Activated CD4-positive, alpha-beta memory T cell treated with anti-CD3 and anti-CD28 coated beads, Interleukin-2, amount 10 ng/mL, durations not matched to agents 7 days and 5 days (primary cell): ENCODE measurements at places on chromosomes 7 and 10. TPM values are rescaled to one million over a fixed set of nuclear protein-coding genes. Genes with fewer than 3 reads are reported as not detected.

Gene TSPAN12
- not detected for total RNA-seq

Gene AGMO
- total RNA-seq: not detected

Gene LDB3
- total RNA-seq: 0.05 TPM

Gene GSTO2
- total RNA-seq: 1.8 TPM

DNA sequence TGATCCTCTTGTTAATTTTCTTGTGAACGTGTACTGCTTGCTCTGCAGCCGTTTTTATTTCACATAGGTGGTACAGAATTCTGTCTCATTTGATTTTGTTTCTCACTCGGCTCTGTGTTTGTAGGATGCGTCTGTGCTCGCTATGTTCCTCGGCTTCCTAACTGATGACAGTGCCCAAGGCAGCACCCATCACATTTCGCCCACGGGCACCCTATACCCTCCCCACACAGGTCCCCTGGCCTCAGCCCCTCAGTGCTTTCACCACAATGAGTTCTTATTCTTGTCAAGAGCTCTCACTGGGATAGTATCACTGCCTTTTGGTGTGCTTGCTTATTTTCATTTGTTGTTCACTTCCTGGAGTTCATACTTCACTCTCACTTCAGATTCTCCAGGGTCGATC is 28.1 kb downstream of the UCMA start:
- H3K27me3 ChIP-seq: no peaks in the 10 kb centered on the region
- H3K27ac ChIP-seq: no peak overlapping the region
- no peak overlapping the region for H3K4me3 ChIP-seq
- H3K36me3 ChIP-seq: peaks cover 58% of the 10 kb centered on the region
- H3K4me1 ChIP-seq: no peaks in the 10 kb centered on the region

DNA sequence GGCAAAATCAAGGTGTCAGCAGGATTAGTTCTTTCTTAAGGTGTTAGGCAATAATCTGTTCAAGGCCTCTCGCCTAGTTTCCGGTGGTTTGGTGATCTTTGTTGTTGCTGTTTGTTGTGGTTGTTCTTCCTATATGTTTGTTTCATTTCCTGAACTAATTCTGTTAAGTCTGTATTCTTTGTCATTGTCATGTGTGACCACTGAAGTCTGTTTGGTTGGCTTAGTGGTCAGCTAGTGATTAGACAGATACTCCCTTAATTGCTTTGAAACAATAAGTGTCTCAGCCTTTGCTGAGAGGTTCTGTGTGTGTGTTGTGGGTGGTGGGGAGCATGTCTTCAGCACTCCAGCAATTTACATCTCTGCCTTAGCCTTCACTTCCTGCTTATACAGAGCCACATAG is 46.0 kb downstream of the ABCC2 start:
- no peaks in the 10 kb centered on the region for H3K27me3 ChIP-seq
- H3K4me3 ChIP-seq: no peak overlapping the region
- peak; percentile 49 for DNase-seq
- H3K4me1 ChIP-seq: peaks cover 28% of the 10 kb centered on the region

GRCh38 chr10:74786126-74786525 is 40.3 kb upstream of the KAT6B start:
- DNase-seq: no peak
- H3K27me3 ChIP-seq: peaks cover 2% of the 10 kb centered on the region
- no peaks in the 10 kb centered on the region for H3K36me3 ChIP-seq
- H3K4me3 ChIP-seq: no peak overlapping the region
- H3K4me1 ChIP-seq: no peaks in the 10 kb centered on the region

DNA sequence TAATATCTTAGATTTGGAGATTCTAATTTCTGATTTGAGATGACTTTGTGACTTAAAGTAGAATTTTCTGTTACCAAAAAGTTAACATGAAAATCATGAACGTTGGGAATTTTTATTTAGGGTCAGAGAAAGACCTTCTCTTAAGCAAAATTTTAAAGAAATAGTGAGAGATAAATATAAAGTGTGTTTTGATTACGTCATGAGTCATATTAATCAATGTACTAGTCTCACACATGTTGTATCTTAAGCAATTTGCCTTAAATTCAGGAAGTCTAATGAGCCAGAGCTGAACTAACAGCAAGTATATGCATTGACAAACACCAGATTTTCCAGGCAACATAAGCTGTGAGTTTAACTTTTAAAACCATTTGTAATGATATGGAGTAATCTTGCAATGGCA is 765.5 kb upstream of the SORCS1 start:
- no peaks in the 10 kb centered on the region for H3K36me3 ChIP-seq
- DNase-seq: no peak
- no peak overlapping the region for H3K27ac ChIP-seq
- no peaks in the 10 kb centered on the region for H3K27me3 ChIP-seq

DNA sequence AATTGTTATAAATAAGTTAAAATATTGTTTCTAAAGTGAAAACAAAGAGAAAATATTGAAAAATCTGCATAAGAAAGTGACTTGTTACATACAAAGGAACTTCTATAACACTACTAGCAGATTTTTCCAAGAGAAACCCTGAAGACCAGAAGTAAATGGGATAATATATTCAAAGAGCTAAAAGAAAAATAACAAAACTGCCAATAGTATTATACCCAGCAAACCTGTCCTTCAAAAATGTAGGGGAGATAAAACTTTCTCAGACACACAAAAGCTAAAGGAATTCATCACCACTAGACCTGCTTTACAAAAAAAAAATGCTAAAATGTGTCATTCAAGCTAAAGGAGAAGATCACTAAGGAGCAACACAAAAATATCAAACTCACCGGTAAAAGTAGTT is 17.0 kb downstream of the CADPS2 start:
- H3K4me1 ChIP-seq: no peaks in the 10 kb centered on the region
- H3K4me3 ChIP-seq: no peak overlapping the region
- no peak overlapping the region for H3K27ac ChIP-seq
- no peak for DNase-seq
- H3K27me3 ChIP-seq: no peaks in the 10 kb centered on the region
- no peaks in the 10 kb centered on the region for H3K36me3 ChIP-seq

DNA sequence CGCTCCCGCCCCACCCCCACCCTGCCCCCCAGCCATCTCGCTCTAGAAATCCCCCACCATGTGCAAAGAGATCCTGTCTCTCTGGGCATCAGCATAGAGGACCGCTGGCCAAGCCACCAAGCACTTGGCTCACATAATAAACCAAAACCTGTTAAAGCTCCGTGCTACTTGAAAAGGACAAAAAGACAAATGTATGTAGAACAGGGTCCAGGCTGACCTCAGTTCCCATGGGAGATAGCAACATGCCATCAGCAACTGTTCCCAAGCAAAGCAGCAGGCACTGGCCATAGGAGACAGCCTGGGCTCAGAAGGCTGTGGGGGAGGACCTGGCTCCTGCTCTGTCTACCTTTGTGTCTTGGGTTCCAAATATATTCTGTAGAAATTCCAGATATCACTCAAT is 38.4 kb upstream of the GDF10 start:
- H3K4me3 ChIP-seq: no peak overlapping the region
- peak overlapping the region; percentile 73 for H3K27ac ChIP-seq
- no peak for DNase-seq
- peaks cover 51% of the 10 kb centered on the region for H3K4me1 ChIP-seq
- peaks cover 9% of the 10 kb centered on the region for H3K36me3 ChIP-seq
- H3K27me3 ChIP-seq: no peaks in the 10 kb centered on the region

DNA sequence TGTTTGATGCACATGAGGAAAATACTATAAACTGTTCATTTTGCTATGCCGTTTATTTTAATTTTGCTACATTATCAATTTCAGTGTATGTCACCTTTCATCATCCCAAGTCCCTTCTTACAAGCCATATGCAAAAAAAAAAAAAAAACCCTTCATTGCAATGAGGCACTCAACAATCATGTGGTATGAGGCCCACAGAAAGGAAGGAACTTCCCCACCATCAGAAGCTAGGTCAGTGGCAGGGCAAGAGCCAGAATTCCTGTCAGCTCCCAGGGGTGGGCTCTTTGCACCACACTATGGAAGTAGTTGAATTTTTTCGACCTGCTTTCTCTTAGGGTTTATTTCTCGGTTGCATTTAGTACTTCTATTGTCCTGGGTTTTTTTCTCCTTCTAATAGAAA is 75.4 kb downstream of the NOC3L start:
- DNase-seq: no peak
- peaks cover 38% of the 10 kb centered on the region for H3K27me3 ChIP-seq
- H3K4me3 ChIP-seq: no peak overlapping the region

DNA sequence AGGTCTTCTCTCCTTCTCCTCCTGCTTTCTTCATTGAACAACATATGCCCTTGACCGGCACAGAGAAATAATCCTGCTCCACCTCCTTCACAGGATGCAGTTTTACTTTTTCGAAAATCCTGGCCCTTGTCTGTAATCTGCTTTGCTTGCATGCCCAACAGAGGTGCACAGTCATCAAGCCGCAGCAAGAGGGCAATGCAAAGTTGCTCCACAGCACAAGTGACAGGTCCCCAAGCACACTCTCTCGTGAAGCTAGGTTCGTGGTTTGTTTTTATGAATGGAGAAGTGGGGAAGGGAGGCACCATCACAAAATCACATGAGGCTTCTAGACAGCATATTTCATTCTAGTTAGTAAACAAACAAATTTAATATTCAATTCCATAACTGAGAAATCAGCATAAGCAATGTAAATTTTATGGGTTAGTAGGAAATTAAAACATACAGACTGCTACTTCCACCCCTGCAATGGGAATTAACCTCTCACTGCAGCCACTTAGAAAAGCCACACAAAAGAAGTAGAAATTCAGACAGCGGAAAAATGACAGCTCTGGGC is 178.8 kb downstream of the TPK1 start:
- H3K4me3 ChIP-seq: no peak overlapping the region
- peaks cover 7% of the 10 kb centered on the region for H3K4me1 ChIP-seq
- no peak overlapping the region for H3K27ac ChIP-seq

DNA sequence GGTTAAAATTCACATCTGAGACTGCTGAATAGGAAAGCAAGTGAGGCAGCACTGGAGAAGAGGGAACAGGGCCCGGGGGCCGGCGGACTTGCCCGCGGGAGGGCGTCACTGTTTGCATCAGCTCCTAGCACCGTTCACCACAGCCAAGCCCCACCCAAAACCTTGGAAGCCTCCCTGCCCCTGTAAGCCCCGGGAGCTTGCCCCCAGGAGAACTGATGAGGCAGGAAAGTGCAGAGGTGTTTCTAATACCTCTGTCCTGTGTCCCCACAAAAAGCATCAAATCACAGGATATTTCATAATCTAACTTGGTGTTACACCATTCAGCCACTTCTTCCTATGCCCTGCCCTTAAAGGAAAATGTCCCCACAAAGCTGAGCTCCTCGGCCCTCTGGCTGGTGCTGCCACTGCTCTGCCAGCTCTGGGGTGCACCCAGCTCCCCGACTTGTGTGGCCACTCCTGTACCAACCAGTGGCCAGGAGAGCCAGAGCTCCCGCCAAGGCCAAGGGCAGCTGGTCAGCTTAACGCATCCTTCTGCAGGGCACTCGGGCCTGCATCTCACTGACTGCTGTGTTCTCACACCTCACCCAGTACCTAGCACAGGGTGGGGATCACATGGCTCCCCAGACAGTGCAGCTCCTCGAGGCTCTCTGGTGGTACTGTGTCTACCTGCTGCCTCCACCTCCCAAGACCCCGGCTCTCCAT is 47.3 kb upstream of the CNPY1 start:
- DNase-seq: no peak
- H3K4me3 ChIP-seq: no peak overlapping the region
- no peaks in the 10 kb centered on the region for H3K36me3 ChIP-seq
- peaks cover 22% of the 10 kb centered on the region for H3K27me3 ChIP-seq

DNA sequence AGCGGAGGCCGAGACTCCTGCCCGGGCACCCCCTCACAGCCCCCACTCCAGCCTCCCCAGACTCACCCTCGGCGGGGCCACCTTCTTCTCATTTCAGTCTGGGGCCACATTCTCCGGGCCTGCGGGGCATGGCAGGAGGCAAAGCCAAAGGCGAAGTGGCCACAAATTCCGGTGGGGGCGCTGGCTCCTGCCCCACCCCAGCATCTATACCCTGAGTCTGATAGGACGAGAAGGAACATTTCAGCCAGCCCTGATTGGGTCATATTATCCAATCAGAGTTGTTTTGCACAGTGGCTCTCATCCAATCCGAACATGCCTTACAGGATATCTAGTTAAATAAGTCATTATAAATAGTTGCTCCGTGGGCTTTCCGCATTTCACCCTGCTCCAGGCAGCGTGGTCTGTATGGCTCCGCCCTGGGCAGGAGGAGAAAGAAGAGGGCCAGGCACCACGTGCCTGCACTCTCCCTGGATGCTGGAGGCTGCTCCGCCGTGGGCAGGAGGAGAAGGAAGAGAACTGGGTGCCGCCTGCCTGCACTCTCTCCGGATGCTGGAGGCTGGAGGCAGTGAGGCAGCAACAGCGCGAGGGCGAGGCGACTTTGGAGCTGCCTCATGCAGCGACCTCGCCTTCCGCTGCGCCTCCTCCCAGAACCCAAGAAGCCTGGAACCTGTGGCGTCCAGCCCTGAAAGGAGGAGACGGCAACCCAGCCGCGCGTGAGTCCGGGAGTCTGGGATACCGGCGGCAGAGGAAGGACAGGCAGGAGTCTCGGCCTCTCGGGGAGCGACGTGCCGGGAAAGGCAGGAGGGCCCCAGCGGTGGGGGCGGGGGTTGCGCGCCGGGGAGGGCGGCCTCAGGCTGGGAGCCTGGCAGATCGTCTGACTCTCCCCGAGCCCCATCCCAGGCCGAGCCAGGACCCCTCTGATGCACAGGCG is 162.9 kb downstream of the ZNF33B start:
- no peak overlapping the region for H3K4me3 ChIP-seq
- H3K4me1 ChIP-seq: no peaks in the 10 kb centered on the region
- DNase-seq: no peak
- no peak overlapping the region for H3K27ac ChIP-seq

GRCh38 chr10:101959346-101959916 is 96.5 kb downstream of the ARMH3 start:
- H3K4me1 ChIP-seq: no peaks in the 10 kb centered on the region
- no peaks in the 10 kb centered on the region for H3K27me3 ChIP-seq
- H3K36me3 ChIP-seq: peaks cover 26% of the 10 kb centered on the region
- no peak overlapping the region for H3K27ac ChIP-seq
- no peak overlapping the region for H3K4me3 ChIP-seq
- DNase-seq: no peak
